ENCODE measurements at places on chromosomes 12 and 14.

DNA sequence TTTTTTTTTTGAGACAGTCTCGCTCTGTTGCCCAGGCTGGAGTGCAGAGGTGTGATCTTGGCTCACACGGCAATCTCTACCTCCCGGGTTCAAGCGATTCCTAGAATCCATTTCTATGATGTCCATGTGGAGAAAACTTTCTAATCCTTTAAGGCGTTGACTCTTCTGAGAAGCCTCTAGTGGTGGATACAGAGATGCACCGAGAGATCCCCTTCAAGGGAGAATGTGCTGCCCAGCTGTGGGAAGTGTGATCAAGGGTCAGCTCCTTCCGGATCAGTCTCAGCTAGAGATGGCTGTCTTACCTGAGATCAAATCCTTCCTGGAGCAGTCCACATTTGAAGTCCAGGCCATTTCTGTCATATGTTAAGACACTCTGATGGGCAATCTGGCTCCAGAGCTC lies 92.7 kb upstream of the HECTD1 start:
- no peak for DNase-seq

DNA sequence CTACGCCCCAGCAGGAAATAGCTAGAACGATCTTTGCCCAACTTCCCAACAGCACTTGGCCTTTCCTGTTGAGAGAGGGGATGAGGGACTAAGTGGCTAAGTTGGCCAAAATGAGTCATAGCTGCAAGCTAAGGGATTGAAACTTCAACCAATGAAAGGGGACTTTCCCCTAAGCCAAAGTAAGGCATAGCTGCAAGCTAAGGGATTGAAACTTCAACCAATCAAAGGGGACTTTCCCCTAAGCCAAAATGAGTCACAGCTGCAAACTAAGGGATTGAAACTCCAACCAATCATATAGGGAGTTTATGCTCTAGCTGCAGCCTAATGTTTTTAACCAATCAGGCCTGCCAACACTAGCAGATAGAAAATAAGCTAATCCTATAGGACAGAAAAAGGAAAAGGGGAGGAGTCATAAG lies 100.5 kb upstream of the SSTR1 start:
- no peak for DNase-seq

DNA sequence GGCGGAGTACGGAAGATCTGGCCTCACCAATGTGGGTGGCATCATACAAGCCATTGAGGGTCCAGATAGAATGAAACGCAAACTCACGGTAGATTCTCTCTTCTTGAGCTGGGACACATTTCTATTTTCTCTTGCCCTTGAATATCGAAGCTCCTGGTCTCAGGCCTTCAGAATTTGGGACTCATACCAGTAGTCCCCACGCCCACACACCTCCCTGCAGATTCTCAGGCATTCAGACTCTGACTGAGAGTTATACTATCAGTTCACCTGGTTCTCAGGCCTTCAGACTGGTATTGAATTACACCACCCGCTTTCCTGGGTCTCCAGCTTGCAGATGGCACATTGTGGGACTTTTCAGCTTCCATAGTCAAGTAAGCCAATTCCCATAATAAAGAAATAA lies 37.8 kb downstream of the EIF2S3B start:
- no peak for DNase-seq

- DNase-seq, result no peak
Observed at GRCh38 chr14:102055181-102055901, 31.5 kb downstream of the HSP90AA1 start.

DNA sequence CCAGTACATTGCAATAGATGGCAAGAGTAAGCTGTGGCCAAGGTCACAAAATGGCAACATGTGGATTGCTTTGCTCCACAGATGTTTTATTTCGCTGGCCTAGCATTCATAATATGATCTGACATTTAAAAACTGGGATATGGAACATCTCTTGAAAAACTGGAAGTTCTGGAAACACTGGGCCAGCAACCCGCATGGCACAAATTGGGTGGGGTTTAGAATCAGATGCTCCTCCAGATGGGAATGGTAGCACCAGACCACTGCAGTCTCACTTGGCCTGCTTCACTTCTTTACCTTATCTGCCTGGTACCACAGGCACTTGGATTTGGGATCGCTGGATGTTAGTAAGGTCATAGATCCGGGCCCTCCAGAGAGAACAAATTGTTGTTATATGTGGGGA lies 10.1 kb downstream of the ZC2HC1C start:
- DNase-seq, result no peak

DNA sequence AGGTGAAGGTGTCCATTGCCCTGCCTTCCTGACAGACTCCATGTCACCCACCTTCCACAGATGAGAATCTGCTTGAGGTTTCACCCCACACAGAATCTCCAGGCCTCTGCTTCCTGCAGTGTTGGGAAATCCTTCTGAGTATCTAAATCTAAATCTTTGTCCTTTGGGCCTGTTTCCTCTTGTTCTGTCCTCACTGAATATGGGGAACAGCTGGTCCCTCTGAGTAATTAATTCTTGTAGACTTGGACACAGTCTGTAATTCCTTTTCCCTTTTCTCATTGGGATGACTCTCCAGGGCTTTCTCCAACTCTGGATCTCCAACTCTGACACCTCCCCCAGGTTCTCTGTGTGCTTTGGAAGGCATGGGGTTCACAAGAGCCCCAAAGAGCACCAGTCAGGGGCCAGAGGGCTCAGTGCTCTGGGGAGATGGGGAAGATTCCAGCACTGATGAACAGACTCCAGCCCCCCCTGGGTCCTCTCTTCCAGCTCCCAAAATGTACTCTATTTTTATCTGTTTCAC lies 2.3 kb upstream of the ACVRL1 start:
- DNase-seq, result no peak

GRCh38 chr12:64746663-64747062 lies 12.5 kb downstream of the GNS start:
- DNase-seq, result no peak

DNA sequence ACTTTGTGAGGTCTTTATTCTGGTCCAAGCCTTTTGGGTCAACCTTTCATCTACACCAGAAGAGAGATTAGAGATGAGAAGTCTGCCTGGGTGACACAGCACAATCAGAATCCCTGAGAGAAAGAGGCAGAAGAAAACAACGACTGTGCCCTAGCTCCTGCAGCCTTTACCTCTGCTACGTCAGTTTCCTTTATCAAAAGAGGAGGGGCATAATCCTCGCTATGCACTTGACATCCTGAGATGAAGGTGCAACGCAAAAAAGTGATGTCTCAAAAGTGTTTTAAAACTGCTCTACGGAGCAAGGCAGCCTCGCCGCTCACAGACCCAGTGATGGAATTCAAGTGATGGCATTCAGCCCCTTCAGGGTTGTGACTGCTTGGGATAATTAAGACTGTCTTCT lies 21.7 kb downstream of the ZDHHC22 start:
- DNase-seq, result no peak

GRCh38 chr14:69320581-69321365 lies 60.8 kb downstream of the GALNT16 start:
- DNase-seq, result no peak

DNA sequence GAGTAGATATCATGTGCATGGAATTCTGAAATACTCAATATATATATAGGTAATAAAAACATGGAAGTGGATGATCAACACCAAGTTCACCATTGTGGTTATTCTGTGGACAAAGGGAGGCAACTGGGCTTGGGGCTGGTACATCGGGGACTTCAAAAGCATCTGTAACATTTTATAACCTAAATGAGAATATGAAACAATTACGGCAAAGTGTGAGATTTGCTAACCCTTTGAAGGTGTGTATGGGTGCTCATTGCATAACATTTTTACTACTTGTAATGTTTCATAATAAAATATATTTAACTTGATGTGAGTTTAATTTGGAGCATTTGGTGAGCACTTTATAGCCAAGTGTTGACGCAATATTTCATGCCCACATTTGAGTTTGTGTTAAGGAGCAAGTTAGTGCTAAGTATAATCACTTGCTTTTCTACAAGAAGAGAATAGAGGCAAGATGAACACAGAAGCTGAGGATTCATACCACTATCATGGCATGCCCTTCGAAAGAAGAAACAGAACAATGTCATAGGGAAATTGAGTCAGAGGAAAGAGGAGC lies 109.3 kb downstream of the NTN4 start:
- no peak for DNase-seq

DNA sequence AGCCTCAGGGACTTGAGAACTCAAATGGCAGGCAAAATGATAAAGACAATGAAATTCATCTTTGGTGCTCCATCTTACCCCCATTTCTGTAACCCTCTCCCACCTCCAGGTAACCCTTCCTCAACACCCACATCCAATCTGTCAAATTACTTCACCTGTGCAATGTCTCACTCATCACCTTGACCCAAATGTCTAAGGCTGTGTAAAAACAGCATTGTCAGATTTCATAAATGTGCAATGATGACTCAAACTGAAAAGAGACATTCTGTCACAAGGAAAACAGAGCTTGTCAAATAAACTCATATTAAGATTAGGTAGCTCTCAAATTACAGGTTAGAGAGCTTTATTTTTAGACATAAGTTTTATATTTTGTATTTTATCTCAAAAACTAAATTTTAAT lies 19.9 kb upstream of the COCH start:
- DNase-seq, result no peak

GRCh38 chr12:53577941-53578352 lies 48.2 kb downstream of the ATF7 start:
- DNase-seq, result no peak

- peak; percentile 51 for DNase-seq
Observed at GRCh38 chr12:6627616-6628015, 8.1 kb downstream of the LPAR5 start.

DNA sequence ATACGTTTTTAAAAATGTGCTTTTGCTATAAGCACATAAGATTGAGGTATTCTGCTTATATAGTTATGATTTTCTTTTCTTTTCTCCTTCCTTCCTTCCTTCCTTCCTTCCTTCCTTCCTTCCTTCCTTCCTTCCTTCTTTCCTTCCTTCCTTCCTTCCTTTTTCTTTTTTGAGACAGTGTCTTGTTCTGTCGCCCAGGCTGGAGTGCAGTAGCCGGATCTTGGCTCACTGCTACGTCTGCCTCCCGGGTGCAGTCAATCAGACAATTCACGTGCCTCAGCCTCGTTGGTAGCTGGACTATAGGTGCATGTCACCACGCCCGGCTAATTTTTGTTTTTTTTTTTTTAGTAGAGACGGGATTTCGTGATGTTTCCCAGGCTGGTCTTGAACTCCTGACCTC lies 5.8 kb downstream of the CFAP54 start:
- DNase-seq, result no peak

DNA sequence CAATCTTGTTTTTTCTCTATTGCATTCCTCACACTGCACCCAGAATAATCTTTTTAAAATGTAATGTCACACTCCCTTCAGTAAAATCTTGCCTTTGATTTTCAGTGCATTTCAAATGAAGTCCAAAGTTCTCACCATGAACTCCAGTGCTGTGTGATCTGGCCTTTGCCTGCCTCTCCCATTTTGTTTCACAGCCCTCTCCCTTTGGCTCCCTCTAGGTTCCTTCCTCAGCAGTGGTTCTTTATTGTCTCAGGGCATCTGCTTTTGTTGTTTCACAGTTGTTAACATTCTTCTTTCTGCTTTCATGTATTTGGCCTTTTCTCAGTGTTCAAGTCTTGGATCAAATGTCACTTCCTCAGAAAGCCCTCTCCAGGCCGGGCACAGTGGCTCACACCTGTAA lies 84.5 kb upstream of the AMN1 start:
- no peak for DNase-seq

DNA sequence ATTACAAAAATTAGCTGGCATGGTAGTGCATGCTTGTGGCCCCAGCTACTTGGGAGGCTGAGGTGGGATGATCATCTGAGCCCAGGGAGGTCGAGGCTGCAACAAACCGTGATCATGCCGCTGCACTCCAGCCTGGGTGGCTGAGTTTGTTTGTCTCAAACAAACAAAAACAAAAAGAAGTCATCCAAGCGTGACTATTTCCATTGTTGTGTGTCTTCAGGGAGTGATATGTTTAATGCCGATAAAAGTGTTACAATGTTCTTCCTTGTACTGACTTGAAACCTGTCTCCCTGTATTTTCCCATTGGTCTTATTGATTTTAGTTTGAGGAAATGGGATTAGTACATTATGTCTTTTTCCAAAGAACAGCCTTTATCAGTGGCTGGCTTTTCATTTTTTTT lies 75.6 kb upstream of the USP44 start:
- DNase-seq, result no peak

DNA sequence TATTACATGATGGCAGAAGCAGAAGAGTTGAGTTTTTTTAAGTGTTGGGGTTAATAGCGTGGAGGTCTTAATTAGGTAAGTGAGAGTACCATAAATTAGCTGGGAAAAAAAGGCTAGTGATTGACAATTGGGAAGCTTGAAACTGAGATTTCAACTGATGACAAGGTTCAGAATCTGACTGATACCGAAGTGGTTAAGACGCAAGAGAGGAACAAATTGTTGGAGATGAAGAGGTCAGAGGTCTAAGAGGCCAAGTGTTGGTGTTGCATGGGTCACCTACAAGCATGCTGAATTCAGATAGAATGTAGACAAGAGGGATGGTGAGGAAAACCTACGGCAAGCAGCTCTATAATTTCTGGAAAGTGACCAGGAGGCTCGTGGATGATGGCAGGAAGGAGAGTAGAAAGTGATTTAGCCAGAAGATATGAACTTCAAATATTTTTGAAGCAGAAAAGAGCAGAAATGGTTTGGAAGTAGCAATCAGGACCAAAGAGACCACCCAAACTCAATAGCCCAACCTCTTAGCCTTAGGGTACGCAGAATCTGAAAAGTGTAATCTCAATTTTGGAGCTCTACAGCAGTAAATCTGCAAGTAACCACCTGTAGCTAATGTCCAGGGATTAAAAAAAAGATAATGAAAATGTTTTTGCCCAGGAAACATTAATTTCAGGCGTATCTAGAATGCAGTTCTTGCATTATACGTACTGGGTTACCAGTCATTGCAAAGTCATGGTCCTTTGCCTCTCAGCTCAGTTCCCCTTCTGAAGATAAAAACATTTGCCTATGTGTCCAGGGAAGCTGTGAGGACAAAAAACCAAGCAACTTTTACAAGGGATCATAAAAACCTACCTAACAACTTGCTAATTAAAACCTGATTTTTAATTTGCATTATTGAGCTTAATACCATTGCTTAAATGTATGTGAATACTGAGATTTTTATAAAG lies 1.7 kb upstream of the TMPO start:
- DNase-seq, result no peak

DNA sequence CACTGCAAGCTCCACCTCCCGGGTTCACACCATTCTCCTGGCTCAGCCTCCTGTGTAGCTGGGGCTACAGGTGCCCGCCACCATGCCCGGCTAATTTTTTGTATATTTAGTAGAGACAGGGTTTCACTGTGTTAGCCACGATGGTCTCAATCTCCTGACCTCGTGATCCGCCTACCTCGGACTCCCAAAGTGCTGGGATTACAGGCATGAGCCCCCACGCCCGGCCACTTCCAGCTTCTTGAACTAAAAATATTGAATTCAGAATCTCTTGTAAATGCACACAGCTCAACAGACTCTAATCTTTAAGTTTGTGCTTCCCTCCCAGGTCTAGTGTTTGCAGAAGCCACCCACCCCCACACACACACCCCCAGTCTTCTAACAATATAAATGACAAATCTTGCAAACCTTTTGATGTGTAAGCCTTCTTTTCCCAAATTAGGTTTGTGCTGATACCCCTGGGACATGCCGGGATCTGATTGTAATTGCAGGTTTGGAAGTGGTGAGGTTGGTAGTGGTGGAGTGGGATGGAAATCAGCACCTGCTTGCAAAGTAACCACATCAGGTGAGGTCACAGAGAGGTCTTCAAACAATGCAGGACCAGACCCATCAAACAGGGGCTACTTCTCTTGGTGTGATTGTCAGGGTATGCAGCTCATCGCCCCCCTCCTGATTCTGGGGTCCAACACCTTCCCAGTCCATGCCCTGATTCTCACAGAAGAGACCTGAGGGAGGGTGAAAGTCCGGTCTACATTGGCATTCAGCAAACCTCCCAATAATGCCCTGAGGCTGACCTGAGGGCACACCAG lies 51.4 kb upstream of the GPR132 start:
- DNase-seq, result no peak
